GM20000 (cell line): ENCODE measurements at places on chromosomes 2 and 18.

- DNase-seq: no peak
Measured at GRCh38 chr2:142693171-142693950, 184.1 kb upstream of the KYNU start.

DNA sequence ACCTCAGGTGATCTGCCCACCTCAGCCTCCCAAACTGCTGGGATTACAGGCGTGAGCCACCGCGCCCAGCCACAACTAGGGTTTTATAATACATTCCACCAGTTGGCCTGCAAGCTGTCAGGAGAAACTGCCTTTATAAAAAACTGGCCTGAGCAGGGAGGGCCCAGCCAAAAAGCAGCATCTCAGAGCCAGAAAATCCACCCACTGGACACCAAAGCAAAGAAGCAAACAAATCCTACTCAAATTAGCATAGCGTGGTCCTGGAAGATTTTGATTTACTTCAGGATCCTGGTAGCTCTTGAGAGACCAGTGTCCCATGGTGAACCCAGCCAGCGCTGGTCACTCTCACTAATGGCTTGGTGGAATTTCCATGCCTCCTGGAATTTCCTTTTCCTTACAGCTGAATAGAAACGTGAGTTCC is 60.0 kb upstream of the PXDN start:
- DNase-seq: no peak

GRCh38 chr2:180203972-180204371 is 196.9 kb upstream of the CWC22 start:
- no peak for DNase-seq

DNA sequence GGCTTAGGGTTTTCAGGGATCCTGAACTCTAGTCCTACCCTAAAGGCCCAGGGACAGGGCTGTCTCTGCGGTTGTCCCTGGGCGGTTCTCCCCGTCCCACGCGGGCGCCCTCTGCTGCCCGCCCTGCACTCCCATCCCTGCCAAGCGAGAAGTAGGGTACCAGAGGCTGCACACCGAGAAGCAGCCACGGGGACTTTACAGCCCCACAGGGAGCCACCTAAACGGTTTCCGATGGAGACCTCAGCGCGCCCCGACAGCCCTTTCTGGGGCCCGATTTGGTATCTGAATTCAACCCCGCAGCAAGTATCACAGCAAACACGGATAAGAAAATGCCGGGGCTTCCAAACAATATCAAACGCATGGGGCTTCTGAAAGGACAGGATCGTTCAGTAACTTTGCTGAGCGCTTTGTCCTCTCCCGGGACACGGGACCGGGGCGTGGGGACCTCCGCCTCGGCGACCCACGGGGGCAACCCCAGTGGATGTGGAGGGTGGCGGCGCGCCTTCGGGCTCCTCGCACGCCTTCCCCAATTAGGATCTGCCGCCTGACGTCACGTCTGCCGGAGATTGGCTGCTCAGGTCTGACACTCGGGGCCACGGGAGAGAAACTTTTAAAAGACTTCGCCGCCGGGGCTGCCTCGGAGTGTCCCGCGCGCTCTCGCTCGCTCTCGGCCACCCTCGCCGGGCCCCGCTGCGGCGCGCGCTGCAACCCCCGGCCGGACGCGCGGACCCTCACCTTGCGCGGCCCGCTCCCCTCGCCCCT is at the start of gene LTBP1:
TSS of gene LTBP1 (plus strand) at position 640 of the 762 bp plus-strand sequence. CDS start 372 bp downstream, outside the sequence.
- DNase-seq: peak; percentile 85

- DNase-seq: no peak
Measured at GRCh38 chr2:121790276-121790956, 35.0 kb downstream of the TSN start.

GRCh38 chr2:227363756-227364155 is 15.3 kb downstream of the TM4SF20 start:
- no peak for DNase-seq

DNA sequence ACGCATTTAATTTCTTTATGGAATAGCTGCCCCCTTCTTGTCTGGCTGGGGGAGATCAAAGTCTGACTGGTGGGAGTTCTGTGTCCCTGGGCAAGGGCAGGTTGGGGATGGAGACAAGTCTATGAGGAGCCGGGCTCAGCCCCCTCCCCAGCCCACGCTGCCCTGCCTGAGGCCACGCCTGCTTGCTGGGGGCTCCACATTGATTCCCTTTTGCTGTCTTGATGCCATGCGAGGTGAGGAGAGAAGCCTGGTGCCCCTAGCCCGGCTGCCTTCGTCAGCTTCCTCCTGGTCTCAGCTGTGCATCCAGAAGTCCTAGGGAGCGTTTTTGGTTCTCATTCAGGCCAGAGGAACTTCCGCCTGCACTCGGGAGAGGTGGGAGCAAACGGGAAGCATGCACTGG is 247.9 kb downstream of the NDUFA10 start:
- DNase-seq: no peak

- no peak for DNase-seq
Measured at GRCh38 chr2:2872309-2872617, 505.4 kb downstream of the EIPR1 start.

DNA sequence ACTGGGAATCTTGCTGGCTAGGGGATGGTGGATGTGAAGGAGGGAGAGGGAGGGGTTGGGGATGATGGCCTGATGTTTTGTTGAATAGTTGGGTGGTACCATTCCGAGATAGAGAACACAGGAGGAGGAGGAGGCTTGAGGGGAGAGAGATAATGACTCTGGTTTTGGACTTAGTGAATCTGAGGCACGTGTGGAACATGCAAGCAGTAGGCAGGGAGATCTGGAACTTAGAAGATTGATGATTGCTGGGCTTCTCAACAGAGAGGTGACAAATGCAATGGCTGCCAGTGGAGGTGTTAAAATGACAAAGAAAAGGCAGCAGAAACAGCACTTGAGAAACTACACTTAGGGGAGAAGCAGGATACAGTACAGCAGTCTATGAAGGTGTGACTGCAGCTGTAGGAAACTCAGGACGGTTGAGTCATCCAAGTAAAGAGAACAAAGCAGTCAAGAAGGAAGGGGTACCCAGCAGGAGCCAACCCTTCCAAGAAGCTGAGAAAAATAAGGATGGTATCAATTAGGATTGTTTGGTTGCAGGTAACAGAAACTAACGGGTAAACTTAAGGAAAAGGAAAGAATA is 221.4 kb upstream of the FBXO11 start:
- no peak for DNase-seq

- DNase-seq: no peak
Measured at GRCh38 chr18:12422936-12423335, 15.2 kb downstream of the PRELID3A start.

- no peak for DNase-seq
Measured at GRCh38 chr2:180364719-180365118, 357.6 kb upstream of the CWC22 start.

- no peak for DNase-seq
Measured at GRCh38 chr2:200199576-200200263, 106.8 kb upstream of the SPATS2L start.

- DNase-seq: no peak
Measured at GRCh38 chr18:74745633-74746403, 148.1 kb downstream of the ZNF407 start.

DNA sequence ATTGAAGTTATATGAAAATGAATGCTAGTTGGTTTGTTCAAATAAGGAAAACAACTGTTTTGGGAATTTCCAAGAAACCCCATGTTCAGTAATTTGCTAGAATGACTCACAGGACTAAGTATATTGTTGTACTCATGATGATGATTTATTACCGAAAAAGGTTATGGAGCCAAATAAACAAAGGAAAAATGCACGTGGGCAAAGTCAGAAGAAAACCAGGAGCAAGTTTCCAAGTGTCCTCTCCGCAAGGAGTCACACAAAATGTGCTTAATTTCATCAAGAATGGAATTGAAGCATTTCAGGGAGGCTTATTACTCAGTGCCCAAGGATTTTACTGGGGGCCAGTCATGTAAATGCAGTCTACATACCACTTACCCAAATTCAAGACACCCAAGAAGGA is 1652.4 kb upstream of the TMEFF2 start:
- DNase-seq: no peak

DNA sequence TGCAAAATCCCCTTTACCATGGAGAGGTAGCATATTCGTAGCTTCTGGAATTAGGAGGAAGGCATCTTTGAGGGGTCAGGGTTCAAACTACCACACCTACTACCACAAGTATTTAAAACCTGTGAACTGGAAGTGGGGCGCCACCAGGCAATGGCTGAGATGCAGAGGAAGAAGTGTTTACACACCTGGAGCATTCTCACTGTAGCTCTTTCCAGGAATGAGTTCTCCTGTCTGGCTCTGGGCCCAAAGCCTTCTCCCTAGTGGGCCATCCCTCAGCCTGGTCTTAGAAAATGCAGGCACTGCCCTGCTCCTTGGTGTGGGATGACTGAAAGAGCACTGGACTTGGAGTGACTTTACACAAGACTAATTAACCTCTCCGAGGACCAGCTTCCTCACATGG is 30.7 kb upstream of the FOXI3 start:
- DNase-seq: no peak

GRCh38 chr18:39453882-39454281 is 1888.3 kb upstream of the CELF4 start:
- no peak for DNase-seq

GRCh38 chr2:58965602-58966001 is 724.5 kb upstream of the FANCL start:
- no peak for DNase-seq

DNA sequence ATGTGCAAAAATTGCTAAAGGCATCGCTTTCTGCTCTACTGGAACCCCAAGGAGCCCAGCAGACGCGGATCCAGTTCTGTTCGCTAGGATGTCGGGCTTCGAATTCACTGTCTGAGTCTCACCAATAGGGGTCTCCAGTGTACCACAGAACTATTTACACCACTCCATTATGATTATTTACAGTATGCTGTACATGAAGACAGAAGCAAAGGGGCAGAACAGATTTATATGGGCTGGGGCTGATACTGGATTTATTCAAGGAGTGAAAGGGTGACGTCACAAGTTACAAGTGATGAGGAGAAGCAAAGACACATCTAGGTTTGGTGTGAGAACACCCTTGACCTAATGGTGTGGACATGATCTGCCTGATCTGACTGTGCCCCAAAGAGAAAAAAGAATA is 185.3 kb upstream of the ATP5MC3 start:
- peak; percentile 34 for DNase-seq

- DNase-seq: no peak
Measured at GRCh38 chr2:185128346-185128745, 530.0 kb downstream of the ZNF804A start.

- DNase-seq: no peak
Measured at GRCh38 chr2:127455566-127456493, 37.6 kb downstream of the PROC start.

GRCh38 chr18:34694591-34695165 is 15.4 kb upstream of the DTNA start:
- DNase-seq: no peak

- no peak for DNase-seq
Measured at GRCh38 chr2:85899284-85899683, 10.5 kb upstream of the ST3GAL5 start.

- DNase-seq: no peak
Measured at GRCh38 chr18:37429791-37430190, 135.8 kb downstream of the CELF4 start.
